CD4-positive, alpha-beta T cell treated with Interleukin-17A for 1 hour (primary cell): ENCODE measurements at places on chromosomes 16 and 17.

- no peak for DNase-seq
Measured at GRCh38 chr17:79096477-79096876, 21.9 kb downstream of the ENGASE start.

DNA sequence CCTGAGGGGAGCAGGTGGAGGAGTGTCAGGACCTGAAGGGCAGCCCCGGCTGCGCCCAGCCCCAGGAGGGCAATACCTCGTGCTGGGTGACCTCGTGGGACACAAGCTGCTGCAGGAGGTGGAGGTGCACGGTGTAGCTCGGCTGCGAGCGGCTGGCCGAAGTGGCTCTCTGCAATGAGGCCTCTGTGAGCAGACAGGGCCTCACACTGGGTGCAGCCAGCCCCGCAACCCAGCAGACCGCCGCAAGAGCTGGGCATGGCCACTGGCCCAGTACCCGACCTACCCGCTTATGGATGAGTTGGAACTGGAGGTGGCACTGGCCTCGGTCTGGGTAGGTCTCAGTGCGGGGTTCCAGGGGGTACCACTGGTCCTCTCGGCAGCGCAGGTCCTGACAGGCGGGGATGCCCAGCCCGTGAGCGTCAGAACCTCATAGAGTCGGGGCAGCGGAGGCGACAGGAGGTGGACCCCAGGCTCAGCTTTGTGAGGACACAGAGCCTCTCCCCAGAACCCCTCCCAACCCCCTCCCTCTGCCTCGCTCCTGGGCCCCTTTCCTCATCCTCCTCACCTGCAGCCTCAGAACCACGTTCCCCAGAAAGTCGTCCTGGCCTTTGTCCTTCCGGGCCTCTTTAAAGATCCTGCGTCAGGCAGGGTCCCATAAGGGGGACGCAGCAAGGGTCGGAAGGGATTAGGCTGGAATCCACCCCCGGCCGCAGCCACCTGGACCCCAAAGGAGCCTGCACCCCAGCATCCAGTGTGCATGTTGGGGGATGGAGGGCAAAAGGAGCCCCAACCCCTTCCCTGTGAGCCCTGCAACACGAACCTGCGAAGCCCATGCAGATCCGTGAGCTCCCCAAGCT is 4.0 kb downstream of the UNC13D start:
- DNase-seq = no peak

DNA sequence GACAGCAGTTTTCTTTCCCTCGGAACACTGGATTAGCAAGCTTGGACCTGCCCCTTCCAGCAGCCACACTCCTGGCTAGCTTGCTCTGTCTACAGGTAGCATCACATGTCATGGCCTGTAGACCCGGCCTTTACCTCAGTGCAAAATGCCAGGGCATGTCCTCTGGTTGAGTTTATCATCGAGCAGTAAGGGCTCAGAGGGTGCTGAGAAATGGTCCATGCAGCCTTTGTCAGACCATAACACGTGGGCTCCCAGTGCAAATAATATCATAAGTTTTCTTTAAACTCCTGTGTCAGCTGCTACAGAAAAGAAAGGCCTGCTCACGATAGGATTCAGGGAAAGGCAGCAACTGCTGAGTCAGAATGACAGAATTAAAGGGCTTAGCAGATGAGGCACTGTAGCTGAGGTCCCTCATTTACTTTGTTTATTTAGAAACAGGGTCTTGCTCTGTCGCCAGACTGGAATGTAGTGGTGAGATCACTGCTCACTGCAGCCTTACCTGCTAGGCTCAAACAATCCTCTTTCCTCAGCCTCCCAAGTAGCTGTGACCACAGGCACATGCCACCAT is 8.0 kb upstream of the GNA13 start:
- no peak for DNase-seq

DNA sequence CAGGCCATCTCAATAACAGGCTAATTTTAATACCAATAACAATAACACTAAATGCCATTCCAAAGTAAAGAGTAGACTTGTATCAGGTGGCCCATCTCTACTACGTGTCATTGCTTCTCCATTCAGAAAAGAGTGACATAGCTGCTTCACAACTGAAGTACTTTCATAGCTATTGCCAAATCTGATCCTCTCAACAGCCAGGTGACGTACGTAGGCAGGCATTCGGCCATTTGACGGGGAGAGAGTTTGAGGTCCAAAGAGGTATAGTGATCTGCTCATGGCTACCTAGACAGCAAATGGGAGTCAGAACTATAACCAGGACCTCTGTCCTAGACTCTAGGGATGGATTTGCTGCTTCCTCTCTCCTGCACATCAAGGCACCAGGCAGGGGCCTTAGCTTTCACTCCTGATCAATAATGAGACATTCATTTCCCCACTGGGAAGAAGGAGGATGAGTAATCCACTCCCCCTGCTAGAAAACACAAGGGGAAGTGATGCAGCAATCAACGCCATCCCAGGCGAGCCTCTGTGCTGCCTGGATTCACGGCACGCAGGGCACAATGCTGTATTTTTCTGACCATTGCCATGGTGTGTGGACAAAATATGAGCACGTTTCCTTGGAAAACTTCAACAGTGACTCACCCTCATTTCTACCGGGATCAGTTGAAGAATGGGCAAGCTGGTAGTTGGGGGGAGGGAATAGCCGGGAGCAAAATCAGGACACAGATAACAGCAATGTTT is 80.9 kb downstream of the SPACA3 start:
- no peak for DNase-seq

DNA sequence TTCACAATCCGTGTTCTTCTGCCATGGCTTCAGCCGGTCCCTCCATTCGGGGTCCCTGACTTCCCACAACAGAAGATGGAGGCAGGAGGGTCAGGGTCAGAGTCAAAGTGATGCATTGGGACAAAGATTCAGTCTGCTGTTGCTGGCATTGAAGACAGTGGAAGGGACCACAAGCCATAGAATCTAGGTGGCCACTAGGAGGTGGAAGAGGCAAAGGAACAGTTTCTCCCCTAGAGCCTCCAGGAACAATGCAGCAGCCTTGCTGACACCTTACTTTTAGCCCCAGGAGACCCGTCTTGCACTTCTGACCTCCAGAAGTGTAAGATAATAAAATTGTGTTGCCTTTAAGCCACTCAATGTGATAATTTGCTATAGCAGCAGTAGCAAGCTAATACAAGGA is 55.9 kb downstream of the MFSD11 start:
- peak; percentile 10 for DNase-seq

DNA sequence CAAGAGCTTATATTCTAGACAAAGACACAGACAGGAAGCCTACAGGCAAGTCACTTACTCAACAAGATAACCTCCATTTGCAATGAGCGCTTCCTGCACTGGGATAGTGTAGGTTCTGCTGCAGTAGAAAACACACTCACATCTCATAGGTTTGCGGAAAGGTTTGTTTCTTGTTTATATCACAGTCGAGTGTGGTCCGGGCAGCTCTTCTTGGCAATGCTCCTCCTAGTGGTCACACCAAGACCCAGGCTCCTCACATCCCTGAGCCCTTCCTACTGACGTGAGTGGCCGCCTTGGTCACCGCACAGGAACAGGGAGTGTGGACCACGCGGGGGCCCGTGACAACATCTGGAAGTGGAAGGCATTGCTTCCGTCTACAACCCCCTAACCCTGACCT is 48.0 kb upstream of the RBFOX3 start:
- no peak for DNase-seq

DNA sequence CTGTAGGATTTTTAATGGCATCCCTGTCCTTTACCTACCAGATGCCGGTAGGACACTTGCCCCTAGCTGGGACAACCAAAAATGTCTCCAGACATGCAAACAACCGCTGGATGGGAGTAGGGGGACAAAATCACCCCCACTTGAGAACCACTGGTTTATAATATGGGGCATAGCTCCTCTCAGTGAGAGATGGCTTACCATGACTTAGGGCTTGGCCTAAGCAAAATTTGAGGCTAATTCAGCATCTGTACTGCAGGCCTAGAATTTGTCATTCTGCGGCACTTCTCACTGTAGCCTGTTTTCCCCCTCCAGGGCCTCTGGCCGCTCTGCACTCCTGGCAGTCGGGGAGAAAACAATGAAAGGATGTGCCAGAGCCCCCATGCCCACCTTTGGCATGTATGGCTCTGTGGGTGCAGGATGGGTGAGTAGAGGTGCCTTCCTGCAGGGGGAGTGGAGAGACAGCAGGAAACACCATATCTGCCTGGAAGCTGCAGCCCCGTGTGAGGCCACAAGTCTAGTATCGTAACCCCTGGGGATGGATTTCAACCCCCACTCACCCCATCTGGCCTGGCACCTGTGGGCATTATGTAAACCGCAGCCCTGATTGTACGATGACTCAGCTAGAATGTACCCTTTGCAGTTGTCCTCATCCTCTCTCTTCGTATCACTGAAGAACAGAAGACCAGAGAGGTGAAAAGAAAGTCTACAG is 268.1 kb downstream of the SOX9 start:
- DNase-seq = no peak

- DNase-seq = no peak
Measured at GRCh38 chr17:67013891-67014290, 30.5 kb upstream of the CACNG1 start.

GRCh38 chr17:75267153-75267410 is 3.9 kb downstream of the MIF4GD start:
- no peak for DNase-seq

DNA sequence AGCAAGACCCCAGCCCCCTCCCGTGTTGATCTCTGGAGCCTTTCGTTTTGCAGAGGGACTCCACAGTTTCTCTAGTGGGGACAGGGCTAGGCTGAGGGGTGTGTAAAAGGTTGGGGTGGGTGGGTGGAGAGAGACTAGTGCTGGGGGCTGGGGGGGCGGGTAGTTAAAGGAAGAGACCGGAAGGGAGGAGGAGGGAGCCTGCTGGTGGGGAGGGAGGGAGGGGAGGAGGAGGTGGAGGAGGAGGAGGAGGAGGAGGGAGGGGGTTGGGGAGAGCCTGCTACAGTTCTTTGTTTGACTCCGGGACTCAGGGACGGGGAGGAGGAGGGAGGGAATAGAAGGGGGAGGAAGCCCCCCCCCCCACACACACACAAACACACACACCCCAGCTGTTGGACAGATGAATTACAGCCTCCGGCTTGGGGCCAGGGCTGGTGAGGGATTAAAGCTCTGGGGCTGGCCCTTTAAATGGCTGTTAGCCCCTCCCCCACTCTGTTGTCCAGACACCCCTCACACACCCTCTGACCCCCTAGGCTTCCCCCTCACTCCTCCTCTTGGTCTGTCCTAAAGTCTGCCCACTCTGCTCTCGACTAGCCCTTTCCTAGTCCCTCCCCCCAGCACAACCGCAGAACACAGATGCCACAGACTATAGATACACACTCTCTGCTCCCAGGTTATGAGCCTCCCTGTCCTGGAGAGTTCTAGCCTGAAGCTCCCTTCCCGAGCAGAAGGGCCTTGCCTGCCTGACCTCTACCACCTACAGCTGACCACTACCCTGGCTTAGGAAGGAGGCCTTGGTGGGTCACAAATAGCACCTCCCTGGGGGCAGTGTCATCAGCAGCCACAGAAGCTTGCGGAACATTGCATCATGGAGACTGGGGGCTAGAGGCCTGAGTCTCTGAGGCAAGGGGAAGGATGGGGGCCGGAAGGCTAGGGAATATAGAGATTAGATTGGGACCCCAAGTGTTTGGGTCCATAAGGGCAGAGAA is 4.4 kb downstream of the KDM6B start:
- DNase-seq = peak; percentile 53

DNA sequence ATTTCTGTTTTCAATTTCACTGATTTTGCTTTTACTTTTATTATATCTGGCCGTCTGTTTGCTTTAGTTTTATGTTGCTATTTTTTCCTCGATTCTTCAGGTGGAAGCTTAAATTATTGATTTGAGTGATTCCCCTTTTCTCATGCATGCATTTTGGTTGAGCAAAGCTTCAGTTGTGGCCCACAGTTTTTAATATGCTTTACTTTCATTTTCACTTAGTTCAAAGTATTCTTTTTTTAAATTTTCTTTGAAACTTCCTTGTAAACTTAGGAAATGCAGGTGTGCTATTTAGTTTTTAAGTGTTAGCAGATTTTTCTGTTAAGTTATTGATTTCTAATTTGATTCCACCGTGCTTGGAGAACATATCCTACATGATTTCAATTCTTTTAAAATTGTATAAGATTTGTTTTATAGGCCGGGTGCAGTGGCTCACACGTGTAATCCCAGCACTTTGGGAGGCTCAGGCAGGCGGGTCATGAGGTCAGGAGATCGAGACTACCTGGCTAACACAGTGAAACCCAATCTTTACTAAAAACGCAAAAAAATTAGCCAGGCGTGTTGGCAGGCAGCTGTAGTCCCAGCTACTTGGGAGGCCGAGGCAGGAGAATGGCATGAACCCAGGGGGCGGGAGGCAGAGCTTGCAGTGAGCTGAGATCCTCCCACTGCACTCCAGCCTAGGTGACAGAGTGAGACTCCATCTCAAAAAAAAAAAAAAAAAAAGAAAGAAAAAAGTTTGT is 531.2 kb downstream of the KIF2B start:
- DNase-seq = no peak

GRCh38 chr17:10752696-10753095 is 22.9 kb upstream of the TMEM220 start:
- DNase-seq = no peak

GRCh38 chr16:80664786-80665185 is 124.0 kb downstream of the DYNLRB2 start:
- DNase-seq = no peak

- no peak for DNase-seq
Measured at GRCh38 chr16:51184702-51185433, 33.8 kb upstream of the SALL1 start.

DNA sequence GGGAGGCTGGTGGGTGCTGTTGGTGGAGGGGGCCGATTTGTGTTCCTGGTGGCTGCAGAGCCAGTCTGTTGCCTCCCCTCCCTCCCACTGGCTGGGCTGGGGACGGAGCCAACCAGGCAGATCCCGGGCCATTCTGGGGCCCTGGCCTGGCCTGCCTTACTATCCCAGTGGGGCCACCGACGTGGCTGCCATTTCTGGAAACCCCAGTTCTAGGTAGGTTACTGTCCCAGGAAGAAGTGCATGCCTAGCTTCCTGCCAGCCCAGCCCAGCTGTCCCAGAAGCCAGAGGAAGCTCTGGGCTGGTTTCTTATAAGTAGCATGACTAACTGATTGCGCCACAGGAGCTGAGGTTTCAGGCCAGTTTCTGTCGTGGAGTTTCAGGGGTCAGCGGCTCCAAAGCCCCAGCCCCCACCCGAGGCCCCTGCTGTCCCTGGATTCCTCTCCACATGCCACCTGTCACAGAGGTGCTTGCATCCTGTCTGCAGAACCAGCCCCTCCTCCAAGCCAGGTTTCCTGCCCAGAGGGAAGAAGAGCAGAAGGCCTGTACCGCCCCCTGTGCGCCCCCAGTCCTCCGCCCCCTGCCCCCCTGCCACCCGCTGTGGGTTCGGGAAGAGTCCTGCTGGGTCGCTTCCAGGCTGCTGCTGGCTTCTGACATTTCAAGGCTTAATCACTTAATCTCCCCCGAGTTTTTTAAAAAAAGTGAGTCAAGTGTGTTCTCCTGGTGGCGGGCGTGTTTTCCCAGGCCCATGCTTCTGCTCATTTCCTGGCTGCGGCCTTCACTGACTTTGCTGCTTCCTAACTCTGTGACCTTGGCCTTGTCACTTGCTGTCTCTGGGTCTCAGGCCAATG is 13.2 kb downstream of the IL4R start:
- no peak for DNase-seq
